PC-3 (cell line): ENCODE measurements at places on chromosomes 12 and 14.
A peak's percentile ranks its signal among the peaks of the same experiment; 100 is the strongest.

GRCh38 chr12:130116791-130117190, 45.5 kb upstream of the FZD10 start:
- no peak for DNase-seq

DNA sequence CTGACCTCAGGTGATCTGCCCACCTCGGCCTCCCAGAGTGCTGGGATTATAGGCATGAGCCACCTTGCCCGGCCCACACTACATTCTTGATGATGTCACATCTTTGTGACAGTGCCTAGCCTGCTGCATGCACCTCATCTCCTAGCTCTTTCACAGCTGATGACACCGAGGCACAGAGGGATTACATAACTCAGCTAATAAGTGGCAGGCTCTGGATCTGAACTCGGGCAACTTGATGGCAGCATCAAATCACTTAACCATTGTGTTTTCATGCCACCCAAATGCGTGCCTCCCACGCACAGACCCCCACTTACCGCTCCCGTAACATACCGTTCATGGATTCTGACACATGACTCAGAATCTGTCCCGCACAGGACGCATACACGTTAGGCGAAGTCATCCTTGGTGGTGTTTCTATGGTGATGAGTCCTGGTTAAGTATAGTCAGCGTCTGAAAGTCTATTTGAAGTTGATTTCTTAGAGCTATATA, 7.4 kb downstream of the TMEM120B start:
- DNase-seq: peak; percentile 53

GRCh38 chr12:98818239-98818638, 173.1 kb downstream of the APAF1 start:
- no peak for DNase-seq

DNA sequence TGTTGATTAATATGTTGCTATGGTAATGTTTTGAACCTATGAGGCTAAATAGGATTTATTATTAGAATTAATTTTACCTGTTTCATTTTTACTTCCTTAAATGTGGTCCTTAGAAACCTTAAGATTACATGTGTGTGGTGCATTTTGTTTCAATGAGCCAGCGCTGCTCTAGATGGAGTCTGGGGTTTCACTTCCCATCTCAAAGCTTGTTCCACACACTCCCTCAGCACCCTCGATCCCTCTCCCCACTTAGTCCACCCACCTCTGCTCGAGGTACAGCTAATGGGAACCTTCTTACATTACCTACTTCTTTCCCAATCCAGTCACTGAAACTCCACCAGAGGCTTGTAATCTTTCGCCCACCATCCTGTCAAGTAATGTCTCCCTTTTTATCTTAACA, 205.2 kb downstream of the PAX9 start:
- DNase-seq: no peak

DNA sequence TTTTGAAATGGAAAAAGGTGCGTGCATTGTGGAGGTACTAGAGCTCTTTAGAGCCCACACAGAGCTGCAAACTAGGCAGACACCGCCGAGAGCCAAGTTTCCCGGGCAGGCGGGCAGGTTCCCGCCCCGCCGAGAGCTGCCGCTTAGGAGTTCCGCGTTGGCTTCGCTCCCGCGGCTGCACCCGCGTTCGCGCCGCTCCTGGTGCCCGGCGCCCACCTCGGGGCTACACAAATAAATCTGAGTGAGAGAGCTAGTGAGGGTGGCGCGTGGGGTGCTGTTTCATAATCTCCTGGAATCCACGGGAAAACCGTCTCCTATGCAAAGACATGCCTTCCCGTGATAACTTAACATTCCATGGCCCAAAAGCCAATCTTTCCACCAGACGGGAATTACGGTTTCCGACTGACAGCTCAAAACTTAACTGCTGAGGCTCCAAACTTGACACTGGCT, 645 bp downstream of the KITLG start:
- peak; percentile 51 for DNase-seq

GRCh38 chr12:851343-851742, 98.2 kb downstream of the RAD52 start:
- no peak for DNase-seq

DNA sequence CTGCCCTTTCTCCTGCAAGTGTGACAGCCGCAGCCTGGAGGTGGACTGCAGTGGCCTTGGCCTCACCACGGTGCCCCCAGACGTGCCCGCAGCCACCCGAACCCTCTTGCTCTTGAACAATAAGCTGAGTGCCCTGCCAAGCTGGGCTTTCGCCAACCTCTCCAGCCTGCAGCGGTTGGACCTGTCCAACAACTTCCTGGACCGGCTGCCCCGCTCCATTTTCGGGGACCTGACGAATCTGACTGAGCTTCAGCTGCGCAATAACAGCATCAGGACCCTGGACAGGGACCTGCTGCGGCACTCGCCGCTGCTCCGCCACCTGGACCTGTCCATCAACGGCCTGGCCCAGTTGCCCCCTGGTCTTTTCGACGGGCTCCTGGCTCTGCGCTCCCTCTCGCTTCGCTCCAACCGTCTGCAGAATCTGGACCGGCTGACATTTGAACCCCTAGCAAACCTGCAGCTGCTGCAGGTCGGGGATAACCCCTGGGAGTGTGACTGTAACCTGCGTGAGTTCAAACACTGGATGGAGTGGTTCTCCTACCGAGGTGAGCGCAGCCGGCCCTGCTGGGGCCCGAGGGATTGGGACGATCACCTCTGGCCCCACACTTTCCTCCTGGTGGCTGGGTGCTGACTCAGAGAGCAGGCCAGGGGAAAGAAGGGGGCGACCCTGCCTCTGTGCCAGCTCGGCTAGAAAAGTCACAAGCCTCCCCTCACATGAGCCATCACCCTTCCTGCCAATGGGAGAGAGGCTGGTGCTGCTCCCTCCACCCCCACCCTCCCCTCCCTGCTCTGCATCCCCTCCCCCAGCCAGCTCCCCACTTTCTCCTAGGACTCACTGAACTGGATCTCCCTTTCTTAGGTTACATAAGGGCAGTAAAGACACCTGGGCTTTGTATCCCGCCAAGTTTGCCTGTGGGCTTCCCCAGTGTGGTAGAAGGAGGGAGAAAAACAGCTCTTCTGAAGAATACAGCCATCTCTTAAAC, 10.9 kb downstream of the LRTM2 start:
- peak; percentile 82 for DNase-seq

DNA sequence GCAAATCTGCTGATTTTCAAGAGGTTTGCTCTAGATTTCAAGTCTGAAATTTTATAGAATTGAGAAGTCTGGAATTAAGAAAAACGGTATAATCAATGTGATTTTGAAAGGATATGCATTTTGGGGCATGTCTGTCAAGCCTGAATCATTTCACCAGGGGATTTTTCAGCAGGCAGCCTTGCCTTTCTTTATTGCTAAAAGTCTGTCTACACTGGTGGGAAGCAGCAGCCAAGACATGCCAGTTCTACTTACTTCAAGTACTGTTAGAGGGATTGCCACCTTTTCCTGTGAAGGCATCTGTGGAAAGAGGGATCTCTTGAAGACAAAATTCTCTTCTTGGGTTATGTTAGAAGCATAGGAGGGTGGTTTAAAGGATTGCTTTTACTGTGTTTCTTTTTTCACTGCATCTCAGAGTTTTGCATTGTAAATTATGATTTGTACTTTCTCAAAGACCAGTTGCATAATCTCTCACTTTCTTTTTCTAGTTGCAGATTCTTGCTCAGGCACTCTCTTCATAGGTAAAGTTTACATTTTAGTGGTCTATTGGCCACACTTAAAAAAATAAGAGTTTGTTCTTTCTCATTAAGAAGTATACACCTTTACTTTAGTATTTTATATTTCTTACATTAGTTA, 837.0 kb downstream of the GALC start:
- no peak for DNase-seq

DNA sequence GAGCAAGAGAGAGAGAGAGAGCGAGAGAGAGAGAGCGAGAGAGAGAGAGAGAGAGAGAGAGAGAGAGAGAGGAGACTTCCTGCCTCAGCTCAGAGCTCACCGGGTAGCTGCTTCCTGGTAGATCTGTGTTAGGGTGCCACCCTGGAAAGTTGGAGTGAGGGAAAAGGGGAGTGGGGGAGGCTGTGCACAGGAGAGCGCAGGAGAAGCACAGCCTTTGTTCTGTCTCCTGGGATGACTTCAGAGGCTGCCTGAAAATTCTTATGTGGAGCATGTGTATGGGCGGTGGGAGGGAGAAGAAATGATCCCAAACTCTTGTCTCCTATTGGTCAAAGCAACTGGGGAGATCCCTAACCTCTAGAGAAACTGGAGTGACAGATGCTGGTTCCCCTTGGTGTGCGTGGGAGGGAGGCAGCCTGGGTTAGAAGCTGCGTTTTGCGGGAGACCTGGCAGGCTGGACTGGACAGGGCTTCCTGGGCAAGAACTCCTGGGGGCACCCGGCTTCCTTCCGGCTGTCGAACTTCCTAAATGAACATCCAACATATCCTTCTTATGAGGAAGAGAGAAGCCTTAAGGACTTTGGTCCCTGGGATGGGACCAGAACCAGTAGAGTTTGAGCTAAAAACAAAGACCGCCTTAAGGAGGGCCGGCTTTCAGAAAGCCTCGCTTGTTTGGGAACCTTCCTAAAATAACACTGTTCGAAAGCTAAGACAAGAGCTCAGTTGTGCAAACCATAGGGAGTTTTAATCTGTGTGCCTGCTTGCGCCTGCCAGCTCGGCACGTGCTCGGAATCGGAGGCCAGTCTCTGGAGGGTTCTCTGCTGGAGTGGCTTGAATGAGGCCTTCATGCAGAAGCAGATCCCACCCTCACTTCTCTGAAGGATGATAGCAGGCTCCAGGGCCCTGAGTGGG, 30.4 kb upstream of the BEGAIN start:
- DNase-seq: no peak

GRCh38 chr12:3572560-3572959, 81.6 kb downstream of the PRMT8 start:
- no peak for DNase-seq

GRCh38 chr12:74725154-74725553, 187.5 kb downstream of the ATXN7L3B start:
- DNase-seq: peak; percentile 28

- peak; percentile 99 for DNase-seq
These were observed at the start of gene DHRS7 for GRCh38 chr14:60164712-60165546. DHRS7 (minus strand) TSS chr14:60165398; CDS start chr14:60165309, 89 bp downstream.

GRCh38 chr14:92437309-92437708, 76.3 kb upstream of the RIN3 start:
- no peak for DNase-seq

DNA sequence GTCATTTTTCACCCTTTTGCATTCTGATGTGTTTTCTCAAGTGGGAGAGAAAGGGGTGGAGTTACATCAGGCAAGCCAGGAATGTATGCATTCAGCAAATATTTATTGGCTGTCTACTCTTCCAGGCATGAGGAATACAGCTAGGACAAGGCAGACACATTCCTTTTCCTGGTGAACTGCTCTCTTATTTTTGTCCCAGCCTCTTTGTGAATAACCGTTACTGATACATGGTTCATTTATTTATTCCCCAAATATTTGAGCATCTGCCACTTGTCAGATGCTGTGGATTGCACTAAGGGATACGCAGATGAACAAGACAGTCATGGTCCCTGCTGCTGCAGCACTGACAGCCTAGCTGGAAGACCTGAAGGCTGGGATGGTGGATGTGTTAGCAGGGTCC, 6.1 kb downstream of the PELI2 start:
- DNase-seq: no peak

DNA sequence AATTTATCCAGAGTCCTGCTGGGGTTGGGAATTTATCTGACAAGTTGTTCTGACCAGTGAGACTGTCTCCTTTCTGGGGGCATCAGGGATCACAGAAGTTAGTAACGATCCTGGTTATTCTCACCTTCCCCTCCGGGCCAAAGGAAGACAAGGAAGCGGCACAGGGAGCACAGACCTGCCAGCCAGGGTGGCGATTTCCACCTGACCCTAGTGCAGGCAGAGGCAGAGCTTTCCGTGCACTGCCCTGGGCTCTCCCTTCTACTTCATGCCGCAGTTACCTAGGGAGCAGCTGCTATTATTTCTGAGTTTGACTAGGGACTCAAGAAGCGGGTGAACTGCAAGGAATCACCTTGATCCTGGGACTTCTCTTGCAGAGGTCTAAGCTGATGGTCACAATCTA, 7.4 kb downstream of the TMEM106C start:
- no peak for DNase-seq

GRCh38 chr12:24198070-24198469, 248.6 kb upstream of the SOX5 start:
- DNase-seq: no peak

GRCh38 chr14:88947646-88948598, 123.5 kb downstream of the TTC8 start:
- no peak for DNase-seq

DNA sequence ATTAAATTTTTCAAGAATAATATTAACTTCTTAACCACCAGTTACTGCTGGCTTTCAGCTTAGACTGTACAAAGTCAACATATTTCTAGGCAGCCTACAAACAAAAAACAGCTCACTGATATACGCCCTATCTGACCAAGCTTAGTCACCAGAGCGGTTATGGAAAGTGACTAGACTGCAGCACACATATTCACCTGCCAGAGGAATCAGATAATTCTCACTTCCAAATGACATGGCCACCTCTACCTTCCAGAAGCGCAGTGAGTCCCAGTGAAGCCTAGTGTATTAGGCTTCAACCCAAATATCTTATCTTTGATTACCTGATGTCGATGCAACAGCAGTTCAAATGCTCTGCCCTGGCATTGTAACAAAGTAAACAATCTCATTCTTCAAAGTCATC, 8.5 kb downstream of the STXBP6 start:
- no peak for DNase-seq

DNA sequence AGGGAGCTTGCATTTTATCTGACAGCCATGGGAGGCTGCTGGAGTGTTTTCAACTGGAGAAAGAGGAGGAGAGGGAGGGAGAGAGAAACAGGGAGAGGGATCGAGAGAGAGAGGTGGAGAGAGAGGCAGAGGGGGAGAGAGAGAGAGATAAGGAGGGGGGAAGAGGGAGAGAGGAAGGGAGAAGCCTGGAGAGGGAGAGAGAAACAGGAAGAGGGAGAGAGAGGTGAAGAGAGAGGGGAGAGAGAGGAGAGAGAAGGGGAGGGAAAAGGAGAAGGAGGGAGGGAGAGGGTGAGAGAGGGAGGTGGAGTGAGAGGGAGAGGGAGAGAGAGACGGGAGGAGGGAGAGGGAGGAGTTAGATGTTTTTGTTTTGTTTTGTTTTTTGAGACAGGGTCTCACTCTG, 45.6 kb downstream of the DNAH10 start:
- DNase-seq: no peak

- DNase-seq: no peak
These were observed 109.7 kb upstream of the PRMT8 start for GRCh38 chr12:3381059-3382047.

DNA sequence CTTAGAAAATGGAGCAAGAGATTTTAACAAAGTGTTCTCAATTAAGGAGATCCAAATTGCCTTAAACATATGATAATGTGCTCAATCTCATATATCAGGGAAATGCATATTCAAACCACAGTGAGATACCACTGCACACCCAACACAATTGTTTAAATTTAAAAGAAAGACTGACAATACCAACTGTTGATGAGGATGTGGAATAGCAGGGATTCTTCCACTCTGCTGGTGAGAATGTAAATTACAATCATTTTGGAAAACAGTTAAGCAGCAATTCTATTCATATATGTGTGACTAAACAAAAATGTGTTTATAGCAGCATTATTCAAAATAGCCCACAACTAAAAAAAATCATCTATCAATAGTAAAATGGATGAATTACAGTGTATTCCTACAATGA, 144.2 kb downstream of the KICS2 start:
- DNase-seq: peak; percentile 54
